ENCODE measurements at places on chromosomes 3 and 15.

DNA sequence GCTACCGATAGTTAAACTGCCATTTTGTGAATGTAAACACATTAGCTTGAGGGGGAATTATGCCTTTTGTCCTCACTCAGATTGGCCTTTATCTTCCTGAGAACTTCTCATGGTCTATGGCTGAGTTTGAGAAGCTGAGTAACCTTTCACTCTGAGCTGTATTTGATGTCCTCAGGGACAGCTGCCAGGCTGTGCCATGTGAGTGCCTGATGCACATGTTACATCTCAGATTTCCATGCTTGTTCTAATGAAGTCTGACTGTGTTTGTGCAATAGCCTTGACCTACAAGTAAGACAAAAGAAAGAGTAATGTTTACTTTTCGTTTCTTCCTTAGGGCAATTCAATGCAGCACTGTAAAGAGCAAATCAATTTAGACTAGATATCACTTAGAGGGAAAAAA lies 44.1 kb upstream of the ARL6 start:
- no peak for DNase-seq

DNA sequence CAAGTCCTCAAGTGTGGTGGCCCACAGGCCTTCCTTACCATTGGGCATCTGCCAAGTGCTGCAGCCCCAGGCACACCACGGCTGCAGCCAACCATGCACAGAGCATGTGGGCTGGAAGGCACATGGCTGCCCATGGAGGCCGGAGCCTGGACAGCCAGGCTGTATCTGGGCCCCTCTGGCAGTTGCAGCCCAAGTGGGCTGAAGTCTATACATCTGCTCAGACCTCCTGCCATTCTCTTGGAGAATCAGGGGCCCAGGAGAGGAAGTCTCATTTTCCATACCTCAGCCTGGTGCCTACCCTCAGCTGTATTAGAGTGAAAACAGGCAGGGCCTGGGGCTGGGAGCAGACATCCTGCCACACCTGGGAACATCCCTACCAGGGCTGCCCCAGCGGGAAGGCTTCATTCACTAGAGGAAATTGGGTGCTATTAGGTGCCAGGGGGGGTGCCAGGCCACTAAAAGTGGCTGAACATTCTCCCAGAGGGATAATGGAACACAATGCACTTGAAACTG lies 48.0 kb upstream of the SLCO2A1 start:
- peak; percentile 36 for DNase-seq

- DNase-seq = no peak
These were observed 40.5 kb downstream of the EXOG start for GRCh38 chr3:38536671-38537070.

GRCh38 chr15:96701443-96701842 lies 370.9 kb downstream of the NR2F2 start:
- DNase-seq = no peak

DNA sequence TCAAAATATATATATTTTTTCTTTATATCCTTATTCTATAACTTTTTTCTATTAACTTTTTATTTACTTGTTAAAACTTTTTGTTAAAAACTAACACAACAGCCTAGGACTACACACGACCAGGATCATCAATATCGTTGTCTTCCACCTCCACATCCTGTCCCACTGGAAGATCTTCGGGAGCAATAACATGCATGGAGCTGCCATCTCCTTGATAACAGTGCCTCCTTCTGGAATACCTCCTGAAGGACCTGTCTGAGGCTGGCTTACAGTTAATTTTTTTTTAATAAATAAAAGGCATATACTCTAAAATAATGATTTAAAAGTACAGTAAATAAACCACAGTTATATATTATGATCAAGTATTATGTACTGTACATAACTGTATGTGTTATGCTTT lies 58.9 kb downstream of the SFMBT1 start:
- no peak for DNase-seq

DNA sequence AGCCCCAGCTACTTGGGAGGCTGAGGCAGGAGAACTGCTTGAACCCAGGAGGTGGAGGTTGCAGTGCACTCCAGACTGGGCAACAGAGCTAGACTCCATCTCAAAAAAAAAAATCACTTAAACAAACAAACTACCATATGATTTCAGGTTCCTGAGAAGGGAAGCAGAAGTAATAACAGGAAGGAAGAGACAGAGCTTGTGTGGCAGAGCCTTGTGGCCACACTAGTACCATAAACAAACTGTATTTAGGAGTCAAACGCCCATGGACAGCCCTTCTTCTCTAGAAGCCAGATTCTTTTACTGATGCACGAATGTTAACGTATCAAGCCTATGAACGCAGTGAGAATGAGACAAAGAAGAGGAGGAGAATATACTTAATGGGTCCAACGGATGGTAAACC lies 12.0 kb downstream of the MTMR10 start:
- DNase-seq = no peak

- DNase-seq = no peak
These were observed 65.4 kb downstream of the FBN1 start for GRCh38 chr15:48579945-48580671.

- no peak for DNase-seq
These were observed 137.8 kb downstream of the KLF13 start for GRCh38 chr15:31464216-31465082.

- DNase-seq = no peak
These were observed 24.7 kb downstream of the PDHB start for GRCh38 chr3:58408906-58409305.

DNA sequence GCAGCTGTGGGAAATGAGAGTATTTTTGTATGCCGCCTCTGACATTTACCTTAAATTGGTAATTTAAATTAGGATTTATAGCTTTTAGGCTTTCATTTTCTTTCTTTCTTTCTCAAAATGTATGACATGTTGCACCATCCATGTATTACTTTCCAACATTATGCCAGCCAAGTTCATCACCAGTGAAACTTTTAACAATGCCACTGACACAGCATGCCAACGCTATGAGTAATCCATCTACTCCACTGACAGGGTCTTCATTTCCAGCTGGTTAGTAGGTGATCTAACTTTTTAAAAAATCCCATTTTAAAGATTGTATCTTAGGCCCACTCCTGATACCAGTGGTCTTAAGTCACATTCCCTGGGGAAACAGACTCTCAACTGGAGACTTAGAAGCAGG lies 21.8 kb upstream of the CLDN16 start:
- DNase-seq = no peak

- DNase-seq = no peak
These were observed 15.2 kb upstream of the ACTC1 start for GRCh38 chr15:34810443-34811129.

GRCh38 chr3:63296249-63296648 lies 18.1 kb downstream of the SYNPR start:
- no peak for DNase-seq

DNA sequence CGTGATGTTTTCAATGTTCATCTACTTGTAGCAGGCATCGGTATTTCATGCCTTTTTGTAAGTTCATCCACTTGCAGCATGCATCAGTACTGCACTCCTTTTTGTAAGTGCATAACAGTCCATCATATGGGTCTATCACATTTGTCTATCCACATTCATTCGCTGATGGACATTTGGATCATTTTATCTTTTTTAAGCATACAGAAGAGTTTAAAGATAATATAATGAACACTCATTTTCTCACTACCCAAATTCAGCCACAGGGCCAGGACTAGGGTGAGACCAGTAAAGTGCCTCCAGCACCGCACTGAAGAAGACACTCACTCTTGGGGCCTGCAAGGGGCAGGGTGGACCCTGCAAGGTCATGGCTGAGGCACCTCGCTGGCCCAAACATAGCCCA lies 309.6 kb downstream of the UACA start:
- DNase-seq = no peak

DNA sequence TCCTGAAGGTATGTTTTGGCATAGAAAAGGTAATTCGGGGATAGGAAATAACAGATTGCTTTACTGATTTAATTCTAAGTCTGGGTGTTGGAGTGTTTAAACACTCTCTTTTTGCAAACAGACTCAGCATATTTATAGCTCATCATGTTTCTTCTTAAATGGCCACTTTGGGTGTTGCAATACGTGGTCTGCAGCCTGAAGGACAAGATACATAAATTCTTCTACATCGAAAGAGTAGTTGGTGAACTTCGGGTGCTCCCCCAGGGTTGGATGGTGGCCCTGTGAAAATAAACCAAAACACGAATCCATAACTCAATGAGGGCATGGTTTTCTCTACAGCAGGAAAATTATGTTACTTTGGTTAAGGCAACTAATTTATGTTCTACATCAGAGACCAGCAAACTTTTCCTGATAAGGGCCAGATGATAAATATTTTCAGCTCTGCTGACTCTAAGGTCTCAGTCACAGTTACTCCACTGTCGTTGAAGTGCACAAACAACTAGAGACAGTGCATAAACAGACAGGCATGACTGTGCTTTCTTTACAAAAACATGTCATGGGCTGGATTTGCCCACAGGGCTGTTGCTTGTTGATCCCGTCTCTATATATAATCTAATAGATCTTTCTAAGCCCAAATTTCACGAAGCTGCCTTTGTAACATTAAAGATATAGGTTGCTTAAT lies 35.9 kb downstream of the EOGT start:
- no peak for DNase-seq

DNA sequence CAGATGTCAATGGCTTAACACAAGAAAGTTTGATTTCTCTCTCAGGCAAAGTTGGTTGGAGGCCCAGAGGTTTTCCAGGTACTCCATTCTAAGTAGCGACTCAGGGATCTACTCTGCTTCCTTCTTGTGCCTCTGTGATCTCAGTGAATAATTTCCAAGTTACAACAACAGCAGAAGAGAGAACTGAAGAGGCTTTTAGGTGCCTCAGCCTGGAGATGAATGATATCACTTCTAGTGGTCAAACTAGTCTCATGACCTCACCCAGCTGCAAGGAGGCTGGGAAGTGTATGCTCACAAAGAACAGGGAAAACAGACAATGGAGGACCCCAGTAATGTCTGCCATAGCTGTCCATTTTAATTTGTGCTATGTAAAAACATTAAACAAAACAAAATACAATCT lies 4.6 kb upstream of the PRICKLE2 start:
- DNase-seq = no peak

GRCh38 chr15:66145726-66146182 lies 107.8 kb downstream of the MEGF11 start:
- DNase-seq = no peak

DNA sequence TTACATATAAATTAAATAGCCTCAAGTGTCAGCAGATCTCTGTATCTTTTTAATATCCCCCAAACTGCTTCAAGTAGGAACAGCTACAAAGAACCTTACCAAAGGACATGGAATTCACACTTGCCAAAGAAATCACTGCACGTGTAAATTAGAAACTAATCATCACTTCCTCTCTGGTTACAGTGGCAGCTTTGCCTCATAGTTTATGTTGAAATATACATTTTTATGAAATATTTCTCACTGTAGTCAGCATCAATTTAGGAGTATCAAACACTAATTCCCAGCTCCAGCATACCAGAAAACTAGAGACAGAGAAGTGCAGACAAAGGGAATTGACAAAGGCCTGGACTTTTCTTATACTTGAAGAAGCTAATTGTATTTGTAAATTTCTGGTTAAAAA lies 260.9 kb downstream of the TIGIT start:
- no peak for DNase-seq
